ENCODE measurements at places on chromosomes 6 and 20.

GRCh38 chr6:145331066-145331465 is 404.3 kb downstream of the EPM2A start:
- no peak for DNase-seq

GRCh38 chr6:121157906-121158305 is 176.4 kb downstream of the TBC1D32 start:
- DNase-seq = no peak

- no peak for DNase-seq
Measured at GRCh38 chr6:1832844-1833787, 223.4 kb downstream of the FOXC1 start.

GRCh38 chr20:42688576-42688975 is 501.1 kb downstream of the PTPRT start:
- DNase-seq = no peak

- no peak for DNase-seq
Measured at GRCh38 chr20:48205786-48206185, 420.5 kb upstream of the SULF2 start.

DNA sequence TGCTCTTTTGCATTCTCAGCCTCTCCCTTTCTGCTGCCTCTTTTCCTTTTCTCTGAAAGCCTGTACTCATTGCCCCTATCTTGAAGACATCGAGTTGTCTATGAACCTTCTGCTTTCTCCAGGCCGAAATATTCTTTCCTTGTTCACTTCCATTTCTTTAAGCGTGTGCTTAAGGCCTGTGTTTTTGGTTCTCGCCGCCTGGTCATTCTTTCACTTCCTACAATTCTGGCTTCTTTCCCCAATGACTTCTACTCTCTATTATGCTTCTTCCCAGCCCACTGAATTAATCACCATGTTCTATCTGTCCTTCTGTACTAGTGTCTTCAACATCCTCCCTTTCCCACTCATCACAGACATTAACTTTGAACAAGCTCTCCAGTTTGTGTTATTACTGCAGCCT is 69.6 kb downstream of the C6orf52 start:
- DNase-seq = no peak

DNA sequence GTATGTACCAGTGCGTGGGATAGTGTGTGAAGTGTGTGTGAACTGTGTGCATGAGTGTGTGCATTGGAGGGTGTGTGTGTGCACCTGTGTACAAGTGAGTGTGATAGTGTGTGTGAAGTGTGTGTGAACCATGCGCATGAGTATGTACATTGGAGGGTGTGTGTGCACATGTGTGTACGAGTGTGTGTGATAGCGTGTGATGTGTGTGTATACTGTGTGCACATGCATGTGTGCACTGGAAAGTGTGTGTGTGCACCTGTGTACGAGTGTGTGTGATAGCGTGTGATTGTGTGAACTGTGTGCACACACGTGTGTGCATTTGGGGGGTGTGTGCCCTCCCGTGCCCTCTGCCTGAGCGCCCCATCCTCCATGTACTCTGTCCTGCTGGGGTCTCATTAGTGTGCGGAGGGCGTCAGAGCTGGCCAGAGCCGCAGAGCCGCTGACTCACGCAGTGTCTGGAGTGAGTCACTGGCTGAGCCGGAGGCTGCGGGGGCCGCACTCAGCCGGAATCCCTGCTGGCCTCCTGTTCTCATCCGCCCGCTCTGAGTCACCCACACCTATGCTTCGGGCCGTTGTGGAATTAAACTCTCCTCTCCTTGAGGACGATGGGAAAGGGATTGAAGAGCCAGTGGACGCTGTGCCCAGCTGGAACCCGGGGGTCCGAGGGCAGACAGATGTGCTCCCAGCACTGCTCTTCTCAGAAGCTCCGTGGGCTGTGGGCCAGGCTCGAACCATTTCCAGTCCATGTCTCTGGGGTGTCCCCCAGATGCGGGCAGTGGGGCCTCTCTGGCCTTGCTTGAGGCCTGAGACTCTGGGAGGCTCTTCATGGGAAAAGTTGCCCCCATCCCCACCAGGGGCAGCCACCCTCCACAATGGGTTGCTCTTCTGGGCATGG is 27.3 kb upstream of the STX16 start:
- no peak for DNase-seq

DNA sequence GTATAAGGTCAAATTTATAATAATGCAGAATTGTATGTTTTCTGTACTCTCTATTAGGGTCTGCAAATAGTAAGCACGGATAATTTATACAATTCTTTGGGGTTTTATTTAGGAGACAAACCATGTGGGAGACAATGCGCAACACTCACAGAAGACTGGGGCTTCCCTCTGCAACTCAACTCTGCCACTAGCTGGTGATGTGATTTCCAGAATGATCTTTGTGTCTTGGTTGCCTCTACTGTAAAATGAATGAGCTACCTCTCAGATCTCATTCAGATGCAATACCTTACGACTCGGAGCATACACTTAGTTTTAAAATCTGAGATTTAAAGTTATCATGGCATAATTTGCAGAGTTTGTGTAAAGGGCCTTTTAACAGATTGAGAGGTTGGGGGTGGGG is 6.4 kb downstream of the MAN1A1 start:
- no peak for DNase-seq

- no peak for DNase-seq
Measured at GRCh38 chr6:3540253-3540820, 83.5 kb upstream of the SLC22A23 start.

DNA sequence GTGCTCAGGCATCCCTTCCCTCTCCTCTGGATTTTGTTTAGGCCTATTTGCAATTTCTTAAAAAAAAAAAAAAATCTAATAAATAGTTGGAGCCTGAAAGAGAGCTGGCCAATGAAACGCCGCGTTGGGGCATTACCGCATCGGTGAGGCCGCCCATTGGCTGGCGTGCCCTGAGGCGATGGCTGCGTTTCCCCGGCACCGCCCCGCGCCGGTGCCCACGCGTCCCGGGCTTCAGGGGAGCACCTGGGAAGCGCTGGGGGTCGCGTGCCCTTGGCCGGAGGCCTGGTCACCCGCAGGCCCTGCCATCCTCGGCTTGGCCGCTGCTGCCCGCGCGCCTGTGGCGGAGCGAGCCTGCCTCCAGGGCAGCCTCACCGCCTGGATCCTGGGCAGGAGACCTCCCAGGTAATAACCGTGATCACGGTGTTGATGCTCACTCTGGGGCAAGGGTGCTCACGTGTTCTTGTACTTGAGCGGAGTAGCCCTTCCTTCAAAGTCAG is 155.4 kb downstream of the NRN1 start:
- peak; percentile 27 for DNase-seq

- DNase-seq = no peak
Measured at GRCh38 chr6:6812427-6812826, 223.9 kb downstream of the LY86 start.

GRCh38 chr6:99189823-99190721 is 159.4 kb downstream of the FAXC start:
- no peak for DNase-seq

- DNase-seq = no peak
Measured at GRCh38 chr20:50333812-50334211, 143.2 kb downstream of the CEBPB start.

DNA sequence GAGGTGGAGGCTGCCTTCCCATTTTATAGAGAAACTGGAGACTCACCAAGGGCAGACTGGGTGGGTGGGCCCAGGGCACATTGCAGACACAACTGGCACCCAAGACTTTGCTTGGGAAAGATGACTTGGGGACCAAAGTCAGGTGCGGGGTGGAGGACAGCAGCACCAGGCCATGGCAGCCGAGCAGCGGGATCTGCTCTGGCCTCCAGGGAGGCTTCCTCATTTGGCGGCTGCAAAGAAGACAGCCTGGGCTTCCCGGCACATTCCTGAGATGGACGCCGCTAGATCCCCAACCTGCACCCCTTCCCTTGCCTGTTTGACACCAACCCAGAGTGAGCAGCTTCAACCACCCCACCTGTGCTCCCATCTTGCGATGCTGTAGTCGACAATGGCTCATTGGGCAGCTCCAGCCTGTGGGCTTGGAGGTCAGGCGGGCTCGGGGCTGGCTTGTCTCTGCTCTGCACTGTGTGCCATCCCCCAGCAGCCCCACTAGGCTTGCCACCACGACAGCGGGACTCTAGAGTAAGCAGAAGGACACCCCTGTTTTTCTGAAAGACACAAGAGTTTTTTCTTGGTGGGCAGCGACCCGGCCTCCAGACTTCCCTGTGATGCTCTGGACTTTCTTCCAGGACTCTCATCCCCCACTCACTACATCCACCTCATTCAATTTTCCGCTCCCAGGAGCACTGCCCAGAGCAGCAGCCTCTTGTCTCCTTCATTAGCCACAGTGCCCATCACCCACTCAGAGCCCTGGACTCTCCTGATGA is 184.9 kb upstream of the CST7 start:
- no peak for DNase-seq

GRCh38 chr20:19515074-19515473 is 243.0 kb upstream of the RIN2 start:
- no peak for DNase-seq

GRCh38 chr6:151392427-151392826 is 1.1 kb upstream of the ZBTB2 start:
- DNase-seq = no peak

- no peak for DNase-seq
Measured at GRCh38 chr6:158048589-158048988, 66.9 kb downstream of the SYNJ2 start.
